Camera-type eye (tissue), 1 donor: ENCODE measurements at places on chromosomes 5 and 9. TPM values are rescaled to one million over a fixed set of nuclear protein-coding genes. Genes with fewer than 3 reads are reported as not detected.

ZBTB26 gene
- 18.4 TPM for total RNA-seq

PCDHB15 gene
- 14.5 TPM for total RNA-seq

WNT8A gene
- total RNA-seq = not detected

ANXA2R gene
- total RNA-seq = 1.8 TPM

ANKS6 gene
- 17.0 TPM for total RNA-seq

C6 gene
- total RNA-seq = 0.55 TPM

PCDHGA12 gene
- 12.6 TPM for total RNA-seq

ESM1 gene
- 3.6 TPM for total RNA-seq

KIF20A gene
- total RNA-seq = 12.9 TPM

ZFR gene
- total RNA-seq = 121 TPM

IRGM gene
- not detected for total RNA-seq

CFAP90 gene
- 1.6 TPM for total RNA-seq

SREK1IP1 gene
- total RNA-seq = 27.6 TPM

NR2F1 gene
- total RNA-seq = 82.4 TPM

C7 gene
- total RNA-seq = 7.5 TPM

GABRB2 gene
- 16.1 TPM for total RNA-seq

TAS2R1 gene
- total RNA-seq = not detected

CKMT2 gene
- 32.4 TPM for total RNA-seq
